Fibroblast of the aortic adventitia (primary cell): ENCODE measurements at places on chromosomes 13 and 19. TPM values are rescaled to one million over a fixed set of nuclear protein-coding genes. Genes with fewer than 3 reads are reported as not detected.

The TNNI3 gene
- not detected in 2 replicates for total RNA-seq

The HIF3A gene
- total RNA-seq, result 0.49 and 0.99 TPM in 2 replicates

The CEACAM6 gene
- not detected in 2 replicates for total RNA-seq

The CTXN1 gene
- total RNA-seq, result 2.8 and 4.1 TPM in 2 replicates

DNA sequence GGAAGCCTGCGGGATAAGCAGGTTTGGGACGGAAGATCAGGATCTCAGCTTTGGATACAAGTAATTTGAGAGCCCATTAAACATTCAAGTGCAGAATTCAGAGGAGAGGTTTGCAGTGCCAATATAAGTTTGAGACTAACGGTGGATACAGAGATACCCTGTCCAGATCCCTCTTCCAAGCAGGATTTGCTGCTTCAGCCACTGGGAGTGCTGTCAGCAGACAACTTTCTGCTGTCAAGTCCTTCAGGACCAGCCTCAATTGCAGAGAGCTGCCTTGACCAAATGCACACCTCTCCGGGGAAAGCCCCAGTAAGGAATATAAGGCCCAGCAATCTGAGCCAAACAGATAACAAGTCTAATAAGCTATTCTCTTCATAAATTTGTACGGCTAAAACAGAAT is 46.1 kb upstream of the ZNF780A start:
- no peak for DNase-seq

GRCh38 chr13:67803118-67803517 is 573.0 kb upstream of the PCDH9 start:
- no peak for DNase-seq

DNA sequence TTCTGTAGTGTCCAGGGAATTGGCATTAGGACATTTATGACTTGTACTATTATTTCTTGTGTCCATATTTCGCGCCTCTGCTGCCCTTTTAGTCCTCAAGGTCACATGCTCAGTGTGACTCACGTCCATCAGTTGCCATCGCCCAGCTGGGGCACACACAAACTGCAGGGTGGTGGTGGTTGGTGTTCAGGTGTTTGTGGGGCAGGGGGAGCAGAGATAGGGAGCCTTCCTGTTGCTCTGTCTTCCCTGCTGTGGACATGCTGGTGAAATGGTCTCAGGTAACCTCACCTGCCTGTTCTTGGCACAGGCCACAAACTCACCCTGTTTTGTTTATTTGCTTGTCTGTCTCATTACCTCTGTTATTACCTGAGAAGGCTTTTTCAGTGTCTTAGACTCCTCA is 22.4 kb downstream of the PRR12 start:
- peak; percentile 12 for DNase-seq

DNA sequence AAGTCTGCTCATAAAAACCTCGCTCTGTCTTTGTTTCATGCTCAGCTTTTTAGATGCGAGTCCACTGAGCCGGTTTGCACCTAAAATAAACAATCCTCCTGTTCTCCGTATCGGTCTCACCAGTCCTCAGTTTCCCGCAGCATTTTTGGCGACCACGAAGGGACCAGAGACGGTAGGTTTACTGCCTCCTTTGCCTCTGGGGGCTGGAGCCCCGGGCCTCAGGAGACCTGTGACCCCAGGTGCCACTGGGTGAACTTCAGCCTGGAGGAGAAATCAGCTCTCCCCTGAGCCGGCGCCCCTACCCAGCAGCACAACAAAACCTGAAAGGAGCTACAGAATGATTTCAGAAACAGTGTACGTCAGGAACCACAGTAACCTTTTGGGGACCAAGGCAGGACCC is 8.1 kb downstream of the SIGLEC11 start:
- DNase-seq, result no peak

DNA sequence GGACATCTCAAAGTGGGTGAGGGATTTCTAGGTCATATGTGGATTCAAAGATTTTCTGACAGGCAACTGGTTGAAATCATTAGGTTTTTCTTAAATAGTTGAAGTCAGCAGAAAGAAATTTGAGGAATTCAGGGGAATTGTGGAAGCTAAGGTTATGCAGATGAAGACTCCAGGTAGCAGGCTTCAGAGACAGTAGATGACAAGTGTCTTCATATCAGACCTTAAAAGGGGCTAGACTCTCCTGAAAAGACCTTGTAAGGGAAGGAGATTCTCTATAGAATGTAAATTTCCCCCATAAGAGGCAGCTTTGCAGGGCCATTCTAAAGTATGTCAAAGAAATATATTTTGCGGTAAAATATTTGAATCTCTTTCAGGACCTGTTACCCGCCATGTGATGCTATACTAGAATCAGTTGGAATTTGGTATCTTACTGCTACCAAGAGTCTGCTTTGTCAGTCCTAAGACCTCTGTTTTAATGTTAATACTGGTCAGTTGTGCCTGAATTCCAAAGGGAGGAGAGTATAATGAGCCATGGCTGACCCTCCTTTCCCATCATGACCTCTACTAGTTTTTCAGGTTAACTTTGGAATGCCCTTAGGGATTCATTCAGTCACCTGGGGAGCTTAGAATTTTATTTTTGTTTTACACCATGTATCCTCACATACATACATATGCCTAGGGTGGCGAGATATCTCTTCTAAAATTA is 1115.5 kb upstream of the SLC10A2 start:
- DNase-seq, result no peak

DNA sequence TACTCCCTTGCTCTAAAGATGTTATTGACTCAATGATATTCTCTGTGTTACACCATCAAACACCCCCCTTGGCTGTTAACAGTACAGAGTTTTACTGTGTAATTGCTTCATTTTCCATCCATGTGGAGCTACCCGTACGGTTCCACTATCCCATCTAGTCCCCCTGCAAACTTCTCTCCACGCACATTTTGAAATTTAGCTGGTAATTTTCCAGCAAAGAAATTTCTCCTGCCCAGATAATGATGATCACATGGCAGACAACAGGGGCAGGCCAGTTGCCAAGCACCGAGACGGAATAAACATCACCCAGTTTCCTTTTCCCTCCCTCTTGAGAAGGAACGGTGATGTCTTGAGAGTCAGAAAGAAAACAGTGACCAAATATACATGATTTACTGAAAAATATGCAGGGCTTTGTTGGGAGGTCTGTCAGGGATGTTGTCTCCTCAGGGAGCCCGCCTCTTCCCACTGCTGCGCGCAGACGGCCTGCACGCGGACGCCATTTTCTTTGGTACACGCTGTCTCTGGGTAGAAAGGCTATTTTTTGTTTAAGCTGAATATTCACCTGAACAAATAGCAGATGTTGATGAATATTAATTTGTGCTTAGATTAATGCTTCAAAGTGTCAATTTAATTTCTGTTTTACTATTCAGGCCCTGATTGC is 109.9 kb downstream of the OLFM4 start:
- DNase-seq, result no peak
